ENCODE measurements at places on chromosomes 5 and 9.

GRCh38 chr9:137298401-137299202, 3.5 kb downstream of the NRARP start:
- DNase-seq: no peak

- no peak for DNase-seq
These were observed 16.1 kb downstream of the TXN start for GRCh38 chr9:110240198-110240597.

GRCh38 chr9:6827439-6828145, 69.8 kb downstream of the KDM4C start:
- DNase-seq: peak; percentile 29

DNA sequence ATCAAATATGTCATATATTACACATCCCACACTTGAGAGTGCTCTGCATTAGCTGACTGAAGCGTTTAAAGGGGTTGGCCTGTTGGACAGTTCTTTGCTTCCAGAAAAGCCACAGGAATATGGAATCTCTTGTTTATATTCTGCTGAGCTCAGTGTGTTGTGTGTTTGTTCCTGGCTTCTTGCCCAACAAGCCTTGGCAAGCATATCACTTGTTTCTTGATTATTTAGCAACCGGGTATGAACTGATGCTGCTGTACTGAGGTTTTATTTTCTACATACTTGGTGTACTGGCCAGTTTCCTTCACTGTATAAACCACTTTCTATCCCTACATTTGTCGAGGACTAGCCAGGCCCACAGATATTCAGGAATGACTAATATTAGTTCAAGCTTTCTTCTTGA, 378.9 kb downstream of the KCTD16 start:
- DNase-seq: no peak

- peak; percentile 22 for DNase-seq
These were observed 118.4 kb upstream of the PRSS3 start for GRCh38 chr9:33676746-33677505.
